ENCODE measurements at places on chromosomes 16 and 17.

DNA sequence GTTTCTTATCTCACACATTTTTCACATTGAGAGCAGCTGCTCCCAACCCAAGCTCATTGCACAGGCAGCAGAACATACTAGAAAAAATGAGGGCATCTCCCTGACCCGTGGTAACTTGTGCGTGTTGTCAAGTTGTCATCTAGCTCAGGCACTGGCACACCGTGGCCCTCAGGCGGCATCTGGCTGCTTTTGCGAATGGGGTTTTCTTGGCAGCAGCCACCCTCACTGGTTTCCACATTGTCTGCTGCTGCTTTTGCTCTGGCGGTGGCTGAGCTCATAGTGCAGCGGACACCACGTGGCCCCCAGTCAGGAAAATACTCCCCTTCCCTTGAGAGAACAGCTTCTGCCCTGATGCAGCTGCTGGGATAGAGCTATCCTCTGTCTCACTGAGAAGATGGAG lies 9.4 kb upstream of the TEDC2 start:
- H3K4me3 ChIP-seq: no peak overlapping the region
- H3K36me3 ChIP-seq: no peaks in the 10 kb centered on the region
- DNase-seq: no peak
- no peaks in the 10 kb centered on the region for H3K4me1 ChIP-seq

DNA sequence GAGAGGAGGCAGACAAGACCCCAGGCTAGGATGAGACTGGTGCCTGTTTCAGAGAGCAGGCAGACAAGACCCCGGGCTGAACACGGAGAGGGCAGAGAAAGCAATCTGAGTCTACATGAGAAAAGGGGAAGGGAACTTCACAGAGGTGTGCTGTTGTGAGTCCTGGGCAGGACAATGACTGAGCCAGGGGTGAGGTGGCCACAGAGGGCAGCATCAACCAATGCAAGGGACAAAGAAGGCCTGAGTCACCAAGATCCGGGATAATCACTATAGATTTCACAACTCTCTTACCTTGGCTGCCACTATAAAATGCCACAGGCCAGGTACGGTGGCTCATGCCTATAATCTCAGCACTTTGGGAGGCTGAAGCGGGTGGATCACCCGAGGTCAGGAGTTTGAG lies 89.0 kb downstream of the SLC39A11 start:
- H3K27ac ChIP-seq: no peak overlapping the region
- H3K36me3 ChIP-seq: no peaks in the 10 kb centered on the region
- H3K4me1 ChIP-seq: no peaks in the 10 kb centered on the region
- H3K27me3 ChIP-seq: no peaks in the 10 kb centered on the region
- no peak for DNase-seq

GRCh38 chr16:15502041-15502725 lies 67.8 kb downstream of the BMERB1 start:
- peaks cover 4% of the 10 kb centered on the region for H3K4me1 ChIP-seq
- H3K4me3 ChIP-seq: no peak overlapping the region
- peak; percentile 70 for DNase-seq
- H3K27me3 ChIP-seq: no peaks in the 10 kb centered on the region
- H3K27ac ChIP-seq: peak overlapping the region; percentile 41
- H3K36me3 ChIP-seq: no peaks in the 10 kb centered on the region

DNA sequence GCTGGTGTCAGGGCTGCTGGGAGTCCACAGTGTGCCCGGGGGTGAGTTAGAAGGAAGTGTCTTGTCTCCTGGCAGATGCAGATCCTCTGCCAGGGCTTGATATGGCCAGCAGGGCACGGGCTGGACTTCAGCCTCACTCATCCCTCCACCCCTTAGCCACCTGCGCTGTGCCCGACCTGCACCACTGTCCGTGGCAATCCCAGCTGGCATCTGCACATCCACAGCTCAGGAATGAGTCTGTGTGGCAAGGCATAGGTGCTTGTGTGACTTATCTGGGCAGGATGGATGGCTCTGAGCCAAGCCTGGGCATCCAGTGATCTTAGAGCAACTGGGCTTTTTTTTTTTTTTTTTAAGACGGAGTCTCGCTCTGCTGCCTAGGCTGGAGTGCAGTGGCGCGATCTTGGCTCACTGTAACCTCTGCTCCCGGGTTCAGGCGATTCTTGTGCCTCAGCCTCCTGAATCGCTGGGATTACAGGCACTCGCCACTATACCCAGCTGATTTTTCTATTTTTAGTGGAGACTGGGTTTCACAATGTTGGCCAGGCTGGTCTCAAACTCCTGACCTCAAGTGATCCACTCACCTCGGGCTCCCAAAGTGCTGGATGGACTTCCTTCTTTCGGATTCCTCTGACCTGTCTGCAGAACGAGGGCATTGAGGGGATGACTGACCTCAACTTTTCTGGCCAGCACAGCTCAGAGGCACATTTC lies 22.5 kb upstream of the CACNG1 start:
- no peak overlapping the region for H3K27ac ChIP-seq
- DNase-seq: no peak
- no peaks in the 10 kb centered on the region for H3K36me3 ChIP-seq

DNA sequence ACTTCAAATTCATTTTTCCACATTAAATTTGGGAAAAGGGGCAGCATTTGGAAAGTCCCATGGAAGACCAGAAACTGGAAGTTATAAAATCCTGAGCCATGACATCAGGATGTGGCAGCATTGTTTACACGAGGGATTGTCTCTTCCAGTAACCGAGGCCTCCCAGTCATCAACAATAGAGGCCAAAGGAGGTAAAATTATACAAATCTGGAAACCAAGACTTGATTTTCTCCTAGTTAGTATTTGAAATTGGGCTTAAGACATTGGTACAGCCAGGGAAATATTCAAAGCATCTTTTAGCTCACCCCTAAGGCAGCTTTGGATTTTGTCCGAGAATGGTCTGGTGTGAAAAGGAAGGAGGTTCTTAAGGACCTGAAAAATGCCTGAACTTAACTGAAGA lies 251.6 kb upstream of the FOXF1 start:
- no peak for DNase-seq
- H3K27me3 ChIP-seq: no peaks in the 10 kb centered on the region
- no peaks in the 10 kb centered on the region for H3K36me3 ChIP-seq
- H3K27ac ChIP-seq: no peak overlapping the region
- no peaks in the 10 kb centered on the region for H3K4me1 ChIP-seq
- H3K4me3 ChIP-seq: no peak overlapping the region

- no peak overlapping the region for H3K4me3 ChIP-seq
- H3K4me1 ChIP-seq: no peaks in the 10 kb centered on the region
- no peak overlapping the region for H3K27ac ChIP-seq
- H3K36me3 ChIP-seq: no peaks in the 10 kb centered on the region
- no peaks in the 10 kb centered on the region for H3K27me3 ChIP-seq
These were observed 372.7 kb downstream of the SLC39A11 start for GRCh38 chr17:72719578-72720493.

Measured in ascending aorta (tissue), 2 donors.